ENCODE measurements at places on chromosomes 3 and 15.

DNA sequence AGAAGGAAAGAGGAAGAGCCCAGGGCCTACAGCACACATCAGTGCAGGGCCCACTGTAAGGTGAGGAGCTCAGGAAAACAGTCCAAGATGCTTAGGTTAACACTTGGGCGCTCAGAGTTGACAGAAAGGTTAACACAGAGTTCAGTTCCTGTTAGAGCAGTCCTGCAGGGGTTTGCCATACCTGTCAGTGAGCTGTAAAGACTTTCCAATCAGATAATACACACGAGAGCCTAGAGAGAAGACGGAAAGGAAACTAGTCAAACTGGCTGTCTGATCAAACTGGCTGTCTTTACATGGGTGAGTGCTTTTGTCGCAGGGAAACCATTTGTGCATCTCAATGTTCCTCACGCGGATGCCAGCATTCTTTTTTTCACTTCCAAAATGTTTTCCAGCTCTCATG is 61.4 kb upstream of the ARHGEF26 start:
- DNase-seq = no peak

- DNase-seq = no peak
These were observed 38.9 kb upstream of the SNTN start for GRCh38 chr3:63613561-63613960.

DNA sequence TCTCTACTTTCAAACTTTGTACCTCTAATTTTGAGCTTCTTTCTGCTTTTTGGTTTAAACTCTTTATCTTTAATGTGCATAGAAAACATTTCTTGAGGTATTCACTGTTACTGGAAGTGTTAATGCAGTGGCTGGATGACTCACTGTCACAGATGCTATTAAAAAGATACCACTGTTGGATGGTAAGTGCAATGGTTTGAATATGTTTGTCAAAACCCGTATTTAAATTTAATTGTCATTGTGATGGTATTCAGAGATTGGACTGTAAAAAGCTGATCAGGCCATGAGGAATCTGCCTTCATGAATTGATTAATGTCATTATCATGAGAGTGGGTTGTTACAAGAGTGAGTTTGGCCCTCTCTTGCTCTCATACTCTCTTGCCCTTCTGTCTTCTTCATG is 70.6 kb downstream of the AP4E1 start:
- DNase-seq = no peak

DNA sequence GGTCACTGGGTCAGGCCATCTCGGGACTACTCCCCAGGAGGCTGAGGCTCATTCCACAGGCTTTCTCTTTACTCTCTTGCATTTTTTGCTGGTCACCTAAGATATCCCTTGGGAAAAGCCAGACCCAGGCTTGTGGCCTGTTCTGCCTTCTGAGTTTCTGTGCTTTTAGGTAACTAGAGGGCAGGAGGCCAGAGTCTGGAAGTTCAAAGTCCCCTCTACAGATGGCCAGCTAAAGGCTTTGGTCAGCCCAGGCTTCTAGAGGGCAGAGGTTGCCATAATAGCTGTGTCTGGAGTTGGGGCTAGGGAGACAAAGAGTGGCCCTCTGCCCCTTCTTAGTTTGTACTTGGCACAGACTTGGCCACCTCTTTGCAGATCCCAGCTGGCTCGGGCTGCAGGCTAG is 8.4 kb upstream of the PARP6 start:
- no peak for DNase-seq

DNA sequence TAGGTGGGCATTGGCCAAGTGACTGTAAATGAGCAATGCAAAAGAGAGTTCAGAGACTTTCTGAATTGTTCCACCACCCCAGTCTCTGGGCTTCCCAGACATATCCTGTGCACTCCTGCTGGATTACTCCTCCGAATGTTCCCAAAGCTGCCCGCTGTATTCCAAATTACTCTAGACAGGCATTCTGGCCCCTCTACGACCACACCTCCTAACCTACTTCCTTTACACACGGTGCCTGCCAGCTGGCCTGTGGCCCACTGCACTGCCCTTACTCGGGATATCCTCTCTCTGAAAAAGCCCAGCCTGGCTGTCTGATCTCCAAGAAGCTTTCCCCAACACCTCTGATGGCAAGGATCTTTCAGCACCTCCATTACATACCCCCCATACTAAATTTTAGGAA is 66.6 kb downstream of the DUT start:
- DNase-seq = no peak

DNA sequence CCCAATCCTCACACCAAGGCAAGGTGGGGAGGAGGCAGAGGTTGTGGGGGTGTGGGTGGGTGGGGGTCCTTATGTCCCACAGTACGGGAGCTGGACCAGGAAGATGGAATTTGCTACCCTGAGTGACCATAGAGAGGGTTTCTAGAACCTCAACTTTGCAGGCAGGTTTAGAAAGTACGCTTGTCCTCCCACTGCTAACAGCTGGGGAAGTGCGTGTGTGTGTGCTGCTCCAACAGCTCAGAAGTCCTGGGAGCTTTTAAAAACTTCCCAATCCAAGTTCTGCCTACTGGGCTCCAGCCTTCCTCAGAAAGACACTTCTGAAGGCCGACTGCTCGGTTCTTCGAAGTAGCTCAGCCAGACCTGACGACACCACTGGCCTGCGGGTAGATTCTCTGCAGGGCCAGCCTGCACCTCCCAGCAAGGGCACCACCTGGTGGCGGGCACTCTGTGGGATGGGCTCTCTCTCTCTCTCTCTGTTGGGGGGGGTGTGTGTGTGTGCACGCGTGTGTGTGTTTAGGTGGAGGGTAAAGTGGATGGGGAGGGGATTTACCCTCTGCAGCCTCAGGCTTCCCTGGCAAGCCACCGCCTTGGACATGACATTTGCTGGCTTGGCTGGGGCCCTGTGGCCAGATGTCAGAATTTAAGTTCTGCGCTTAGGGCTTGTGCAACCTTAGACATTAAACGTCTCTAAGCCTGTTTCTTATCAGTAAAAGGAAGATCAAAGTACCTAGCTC is 15.6 kb downstream of the TMEM158 start:
- peak; percentile 81 for DNase-seq

GRCh38 chr15:58070801-58071418 is 5.4 kb upstream of the ALDH1A2 start:
- DNase-seq = peak; percentile 68

GRCh38 chr3:129908417-129908816 is 14.9 kb upstream of the TMCC1 start:
- peak; percentile 35 for DNase-seq

GRCh38 chr3:138440121-138440521 is 5.7 kb downstream of the ESYT3 start:
- no peak for DNase-seq

DNA sequence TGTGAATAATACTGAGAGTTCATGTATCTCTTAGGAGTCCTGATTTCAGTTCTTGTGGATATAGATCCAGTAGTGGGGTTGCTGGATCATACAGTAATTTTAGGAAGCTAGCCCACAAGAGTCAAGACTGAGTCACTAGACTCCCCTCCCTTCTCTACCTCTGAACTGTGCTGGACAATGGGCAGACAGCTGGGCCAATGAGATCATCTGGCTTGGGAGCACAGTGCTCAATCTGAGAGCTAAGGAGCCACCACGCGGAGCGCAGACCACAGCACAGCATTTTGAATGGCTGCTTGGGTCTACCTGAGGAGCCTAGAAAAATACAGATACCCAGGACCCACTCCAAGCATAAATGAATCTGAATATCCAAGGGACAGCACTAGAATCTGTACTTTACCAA is 32.5 kb downstream of the WNT5A start:
- DNase-seq = no peak

- DNase-seq = no peak
These were observed 492.6 kb downstream of the RBMS3 start for GRCh38 chr3:29773481-29773880.

GRCh38 chr3:52210550-52211046 is 12.6 kb downstream of the ALAS1 start:
- no peak for DNase-seq

DNA sequence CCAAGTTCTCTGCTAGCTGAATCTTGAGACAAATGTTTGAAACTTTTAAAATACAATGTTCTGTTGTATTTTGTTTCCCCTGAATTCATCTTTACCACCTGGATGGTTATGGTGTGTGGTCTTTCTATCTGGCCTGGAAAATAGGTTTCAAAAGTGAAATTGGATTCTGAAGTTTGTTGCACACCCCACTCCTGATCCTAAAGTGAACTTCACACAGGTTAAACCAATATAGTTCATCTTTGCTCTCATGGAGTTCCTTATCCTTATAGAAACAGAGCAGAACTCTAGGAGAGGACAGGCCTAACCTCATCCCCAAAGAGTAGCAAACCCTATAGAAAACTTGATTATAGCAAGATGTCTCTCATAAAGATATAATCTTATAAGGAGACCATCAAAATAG is 179.4 kb upstream of the BCL6 start:
- DNase-seq = no peak

DNA sequence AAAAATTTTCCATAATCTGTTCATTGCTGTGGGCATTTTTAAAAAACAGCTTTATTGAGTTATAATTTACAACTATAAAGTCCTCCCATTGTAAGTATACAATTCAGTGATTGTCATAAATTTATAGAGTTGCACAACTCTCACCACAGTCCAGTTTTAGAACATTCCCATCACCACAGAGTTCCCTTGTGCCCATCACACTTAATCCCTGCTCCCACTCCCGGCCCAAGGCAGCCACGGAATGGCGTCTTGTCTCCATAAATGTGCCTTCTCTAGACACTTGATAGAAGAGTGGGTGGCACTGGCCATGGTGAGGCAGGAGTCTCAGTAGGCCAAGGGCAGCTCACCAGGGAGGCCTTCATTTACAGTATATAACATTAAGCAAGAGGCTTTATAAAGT is 6.3 kb downstream of the TSEN2 start:
- no peak for DNase-seq

- no peak for DNase-seq
These were observed 126.2 kb downstream of the TPRG1 start for GRCh38 chr3:189297932-189298331.

GRCh38 chr15:42157981-42158765 is 1.7 kb upstream of the PLA2G4F start:
- peak; percentile 71 for DNase-seq
